ENCODE measurements at places on chromosomes 2 and 18.

DNA sequence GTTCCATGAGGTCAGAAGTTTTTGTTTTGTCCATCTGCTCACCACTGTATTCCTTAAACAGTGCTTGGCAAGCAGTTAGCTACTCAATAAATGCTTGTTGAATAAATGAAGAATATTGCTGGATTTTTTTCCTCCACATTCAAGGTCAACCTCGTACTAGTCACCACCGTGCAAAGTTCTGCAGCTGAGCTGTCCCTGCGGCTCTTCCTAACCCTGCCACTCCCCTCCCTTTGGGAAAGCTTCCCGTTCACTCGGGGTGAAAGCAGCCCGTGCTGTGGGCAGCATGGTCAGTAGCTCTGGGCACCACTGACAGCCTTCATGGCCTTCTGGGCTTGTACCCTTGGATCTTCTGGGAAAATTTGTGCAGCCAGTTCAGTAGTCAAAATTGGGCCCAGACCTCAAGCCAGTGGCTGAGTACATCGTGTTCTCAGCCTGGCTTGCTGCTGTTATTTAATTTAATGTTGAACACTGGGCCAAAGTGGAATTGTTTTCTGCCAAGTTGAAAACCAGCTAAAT, 469.3 kb upstream of the RAB12 start:
- peaks cover 5% of the 10 kb centered on the region for H3K4me1 ChIP-seq
- H3K27ac ChIP-seq = no peak overlapping the region
- H3K27me3 ChIP-seq = no peaks in the 10 kb centered on the region
- no peak for DNase-seq
- no peak overlapping the region for H3K4me3 ChIP-seq

DNA sequence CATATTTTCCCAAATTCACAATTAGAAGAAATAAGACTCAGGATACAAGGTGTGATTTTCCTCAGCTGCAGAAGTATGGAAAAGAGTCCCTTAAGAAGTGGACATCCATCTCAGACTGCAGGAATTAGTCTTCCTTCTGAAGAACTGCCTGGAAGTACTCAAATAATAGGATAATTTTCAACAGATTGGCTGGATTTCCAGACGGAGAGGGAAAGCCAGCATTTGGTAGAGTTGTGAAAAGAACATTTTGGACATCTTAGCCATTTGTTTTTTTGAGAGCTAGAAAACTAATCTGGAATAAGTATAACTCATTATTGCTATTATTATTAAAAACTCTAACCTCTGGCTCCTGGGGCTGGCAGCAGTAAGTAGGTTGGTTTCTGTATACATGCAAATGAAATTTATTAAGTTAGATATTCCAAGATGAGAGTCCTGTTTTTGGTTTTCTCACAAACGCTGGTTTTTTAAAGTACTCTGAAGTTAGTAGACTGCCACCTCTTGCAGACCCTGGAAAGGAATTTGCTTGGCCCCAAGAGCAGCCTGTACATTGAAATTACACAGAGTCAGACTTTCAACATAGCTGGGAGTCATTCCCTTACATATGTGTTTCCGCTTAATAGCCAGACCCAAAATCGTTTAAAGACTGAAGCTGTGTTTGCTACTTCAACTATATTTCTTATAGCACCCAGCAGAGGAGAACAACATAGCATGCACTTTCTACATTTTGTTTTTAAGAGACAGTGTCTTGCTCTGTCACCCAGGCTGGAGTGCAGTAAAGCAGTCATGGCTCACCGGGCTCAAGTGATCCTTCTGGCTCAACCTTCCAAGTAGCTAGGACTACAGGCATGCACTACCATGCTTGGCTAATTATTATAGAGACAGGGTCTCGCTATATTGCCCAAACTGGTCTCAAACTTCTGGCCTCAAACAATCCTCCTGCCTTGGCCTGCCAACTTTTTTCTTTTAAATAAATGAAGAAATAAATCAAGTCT, 142.4 kb downstream of the THADA start:
- H3K27me3 ChIP-seq = no peaks in the 10 kb centered on the region
- H3K27ac ChIP-seq = no peak overlapping the region
- no peak for DNase-seq
- peaks cover 12% of the 10 kb centered on the region for H3K4me1 ChIP-seq

DNA sequence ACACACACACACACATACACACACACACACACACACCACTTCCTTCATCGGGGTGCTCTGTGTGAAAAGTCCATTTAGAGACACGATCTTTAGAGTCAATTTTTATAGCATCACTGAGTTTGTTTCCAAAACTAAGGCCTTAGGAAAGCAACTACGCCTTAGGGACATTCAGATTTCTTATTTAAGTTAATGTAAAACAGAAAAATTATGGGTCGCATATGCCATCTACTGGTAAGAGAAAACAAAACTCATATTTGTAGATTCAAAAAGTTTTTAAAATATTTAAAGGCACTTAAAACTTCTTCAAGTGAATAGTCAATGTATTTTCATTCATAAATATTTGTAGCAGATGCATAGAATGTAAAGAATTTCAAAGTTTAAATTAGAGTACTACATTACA, 166.2 kb downstream of the ATAD2B start:
- H3K4me1 ChIP-seq = peaks cover 6% of the 10 kb centered on the region
- H3K36me3 ChIP-seq = peaks cover 31% of the 10 kb centered on the region
- H3K27me3 ChIP-seq = no peaks in the 10 kb centered on the region
- no peak overlapping the region for H3K4me3 ChIP-seq
- DNase-seq = no peak

- no peaks in the 10 kb centered on the region for H3K27me3 ChIP-seq
- no peaks in the 10 kb centered on the region for H3K36me3 ChIP-seq
- no peaks in the 10 kb centered on the region for H3K4me1 ChIP-seq
- H3K4me3 ChIP-seq = no peak overlapping the region
- H3K27ac ChIP-seq = no peak overlapping the region
These were observed 259.8 kb upstream of the LYPD1 start for GRCh38 chr2:132929786-132930185.

DNA sequence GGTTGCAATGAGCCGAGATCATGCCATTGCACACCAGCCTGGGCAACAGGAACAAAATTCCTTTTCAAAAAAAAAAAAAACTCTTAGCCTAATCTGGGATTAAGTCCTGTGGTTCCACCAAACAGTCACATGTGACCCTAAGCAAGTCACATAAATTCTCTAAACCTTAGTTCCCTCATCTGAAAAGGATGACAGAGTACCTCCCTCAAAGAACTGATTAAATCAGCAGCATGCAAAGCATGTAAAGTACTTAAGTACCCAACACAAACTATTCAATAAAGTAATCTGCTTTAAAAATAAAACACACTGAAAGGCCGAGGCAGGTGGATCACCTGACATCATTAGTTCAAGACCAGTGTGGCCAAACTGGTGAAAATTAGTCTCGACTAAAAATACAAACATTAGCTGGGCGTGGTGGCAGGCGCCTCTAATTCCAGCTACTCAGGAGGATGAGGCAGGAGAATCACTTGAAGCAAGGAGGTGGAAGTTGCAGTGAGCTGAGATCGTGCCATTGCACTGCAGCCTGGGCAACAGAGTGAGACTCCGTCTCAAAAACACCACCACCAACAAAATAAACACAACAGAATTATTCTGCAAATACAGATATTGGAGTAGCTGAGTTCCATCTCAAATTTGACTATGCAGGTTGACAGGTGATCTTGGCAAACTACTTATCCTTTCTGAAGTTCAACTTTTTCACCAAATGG, 7.0 kb downstream of the USP34 start:
- H3K36me3 ChIP-seq = peaks cover 19% of the 10 kb centered on the region
- no peak for DNase-seq
- H3K4me3 ChIP-seq = no peak overlapping the region
- peak overlapping the region; percentile 32 for H3K27ac ChIP-seq
- peaks cover 37% of the 10 kb centered on the region for H3K4me1 ChIP-seq

- H3K27me3 ChIP-seq = no peaks in the 10 kb centered on the region
- H3K27ac ChIP-seq = peak overlapping the region; percentile 80
- peak overlapping the region; percentile 69 for H3K4me3 ChIP-seq
- H3K4me1 ChIP-seq = peaks cover 18% of the 10 kb centered on the region
- no peak for DNase-seq
- H3K36me3 ChIP-seq = peaks cover 2% of the 10 kb centered on the region
These were observed 463.6 kb upstream of the CRIM1 start for GRCh38 chr2:35891936-35892335.

- H3K4me1 ChIP-seq = no peaks in the 10 kb centered on the region
- DNase-seq = no peak
- no peak overlapping the region for H3K4me3 ChIP-seq
- no peak overlapping the region for H3K27ac ChIP-seq
- peaks cover 10% of the 10 kb centered on the region for H3K27me3 ChIP-seq
These were observed 46.7 kb downstream of the SDC1 start for GRCh38 chr2:20178249-20178607.

DNA sequence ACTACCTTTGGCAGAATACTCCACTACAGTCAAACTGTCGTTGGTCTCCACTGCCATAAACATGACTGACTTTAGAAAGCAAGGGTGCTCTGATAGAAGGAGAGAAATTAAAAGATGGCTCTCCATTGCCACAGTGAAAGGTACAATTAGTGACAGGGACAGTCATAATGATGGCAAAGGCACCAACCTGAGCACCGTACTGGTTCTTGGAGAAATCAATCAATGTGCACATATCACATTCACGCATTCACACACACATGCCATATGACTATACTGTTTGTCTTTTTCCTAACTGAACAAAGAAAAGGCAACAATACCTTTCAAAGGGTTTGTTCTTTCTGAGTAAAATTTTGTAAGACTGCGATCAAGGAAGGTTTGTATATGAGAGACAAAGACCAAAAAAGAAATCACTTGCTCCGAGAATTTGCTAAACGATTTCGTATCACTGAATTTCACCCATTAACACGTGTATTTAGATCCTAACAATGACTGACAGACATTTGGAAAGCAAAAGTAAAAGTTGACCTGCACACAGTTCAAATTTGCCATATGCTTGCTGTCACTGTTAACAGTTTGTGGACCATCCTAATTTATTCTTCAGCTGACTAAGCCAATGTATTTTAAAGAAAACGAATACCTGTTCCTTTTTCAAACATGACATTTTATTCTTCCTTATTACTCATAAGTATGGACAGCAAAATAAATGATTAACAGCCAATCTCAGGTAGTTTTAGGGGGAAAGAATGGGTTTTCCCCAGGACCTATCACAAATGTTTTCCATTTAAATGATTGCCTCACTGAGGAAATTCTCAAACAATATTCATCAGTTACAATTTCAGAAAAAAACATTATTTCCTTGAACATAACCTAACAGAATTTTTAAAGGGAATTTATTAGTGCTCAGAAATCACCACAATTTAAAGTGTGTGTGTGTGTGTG, 644.4 kb downstream of the ZEB2 start:
- no peaks in the 10 kb centered on the region for H3K36me3 ChIP-seq
- peak overlapping the region; percentile 9 for H3K4me3 ChIP-seq
- DNase-seq = no peak

DNA sequence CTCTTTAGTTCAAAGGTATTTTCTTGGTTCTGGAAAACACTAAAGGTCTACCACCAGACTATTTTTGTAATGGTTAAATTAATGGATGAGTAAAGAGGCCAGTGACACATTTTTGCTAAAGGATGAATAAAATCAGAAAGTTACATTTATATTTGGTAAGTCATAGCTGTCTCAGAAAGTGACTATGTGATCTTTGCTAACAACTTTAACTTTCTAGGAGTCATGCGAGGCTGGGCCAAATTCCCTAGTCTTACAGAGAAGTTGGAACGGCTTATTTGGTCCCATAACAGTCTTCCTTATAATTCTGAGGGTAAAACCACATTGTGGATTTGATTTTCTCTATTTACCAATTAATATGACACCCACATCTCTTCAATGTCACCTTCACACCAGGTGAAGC, 198.1 kb downstream of the PDE1A start:
- H3K4me1 ChIP-seq = no peaks in the 10 kb centered on the region
- H3K36me3 ChIP-seq = no peaks in the 10 kb centered on the region
- H3K27me3 ChIP-seq = no peaks in the 10 kb centered on the region
- no peak overlapping the region for H3K27ac ChIP-seq
- no peak overlapping the region for H3K4me3 ChIP-seq

DNA sequence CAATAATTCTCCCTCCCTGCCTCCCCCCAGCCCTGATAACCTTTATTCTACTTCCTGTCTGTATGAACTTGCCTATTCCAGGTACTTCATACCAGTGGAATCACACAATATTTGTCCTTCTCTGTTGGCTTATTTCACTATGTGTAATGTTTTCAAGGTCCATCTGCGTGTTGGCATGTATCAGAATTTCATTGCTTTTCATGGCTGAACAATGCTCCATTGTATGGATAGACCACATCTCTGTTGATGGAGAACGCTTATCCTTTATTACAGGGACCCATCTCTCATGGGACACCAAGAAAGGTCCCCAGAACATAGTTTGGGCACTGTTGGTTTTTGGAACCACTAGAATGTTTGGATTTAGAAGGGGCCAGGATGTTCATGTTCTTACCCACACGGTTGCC, 40.2 kb downstream of the ATOH8 start:
- peaks cover 96% of the 10 kb centered on the region for H3K27me3 ChIP-seq
- H3K36me3 ChIP-seq = no peaks in the 10 kb centered on the region
- DNase-seq = no peak
- H3K4me3 ChIP-seq = no peak overlapping the region
- no peak overlapping the region for H3K27ac ChIP-seq
- H3K4me1 ChIP-seq = no peaks in the 10 kb centered on the region

- no peak overlapping the region for H3K27ac ChIP-seq
- peaks cover 2% of the 10 kb centered on the region for H3K36me3 ChIP-seq
- H3K4me1 ChIP-seq = no peaks in the 10 kb centered on the region
- no peaks in the 10 kb centered on the region for H3K27me3 ChIP-seq
- no peak for DNase-seq
These were observed 54.7 kb upstream of the KIDINS220 start for GRCh38 chr2:8892111-8892510.

GRCh38 chr18:79422022-79422782, 26.5 kb downstream of the NFATC1 start:
- no peaks in the 10 kb centered on the region for H3K27me3 ChIP-seq
- no peak overlapping the region for H3K4me3 ChIP-seq
- peaks cover 24% of the 10 kb centered on the region for H3K4me1 ChIP-seq

GRCh38 chr2:71898375-71898774, 249.3 kb downstream of the CYP26B1 start:
- peaks cover 49% of the 10 kb centered on the region for H3K27me3 ChIP-seq
- DNase-seq = no peak
- no peak overlapping the region for H3K27ac ChIP-seq
- no peaks in the 10 kb centered on the region for H3K36me3 ChIP-seq

GRCh38 chr2:169823996-169824372, 721 bp downstream of the METTL5 start:
- no peaks in the 10 kb centered on the region for H3K27me3 ChIP-seq
- no peak for DNase-seq
- peak overlapping the region; percentile 90 for H3K4me3 ChIP-seq
- peak overlapping the region; percentile 95 for H3K27ac ChIP-seq
- H3K36me3 ChIP-seq = peaks cover 30% of the 10 kb centered on the region

- no peaks in the 10 kb centered on the region for H3K36me3 ChIP-seq
- peaks cover 10% of the 10 kb centered on the region for H3K27me3 ChIP-seq
- no peak for DNase-seq
- H3K27ac ChIP-seq = no peak overlapping the region
These were observed 58.4 kb downstream of the TPGS2 start for GRCh38 chr18:36770315-36770946.

Data from central memory CD8-positive, alpha-beta T cell (primary cell).